ENCODE measurements at places on chromosomes 12 and 14. TPM values are rescaled to one million over a fixed set of nuclear protein-coding genes. Genes with fewer than 3 reads are reported as not detected.

Gene GOLGA3
- 38.2 TPM for total RNA-seq

DNA sequence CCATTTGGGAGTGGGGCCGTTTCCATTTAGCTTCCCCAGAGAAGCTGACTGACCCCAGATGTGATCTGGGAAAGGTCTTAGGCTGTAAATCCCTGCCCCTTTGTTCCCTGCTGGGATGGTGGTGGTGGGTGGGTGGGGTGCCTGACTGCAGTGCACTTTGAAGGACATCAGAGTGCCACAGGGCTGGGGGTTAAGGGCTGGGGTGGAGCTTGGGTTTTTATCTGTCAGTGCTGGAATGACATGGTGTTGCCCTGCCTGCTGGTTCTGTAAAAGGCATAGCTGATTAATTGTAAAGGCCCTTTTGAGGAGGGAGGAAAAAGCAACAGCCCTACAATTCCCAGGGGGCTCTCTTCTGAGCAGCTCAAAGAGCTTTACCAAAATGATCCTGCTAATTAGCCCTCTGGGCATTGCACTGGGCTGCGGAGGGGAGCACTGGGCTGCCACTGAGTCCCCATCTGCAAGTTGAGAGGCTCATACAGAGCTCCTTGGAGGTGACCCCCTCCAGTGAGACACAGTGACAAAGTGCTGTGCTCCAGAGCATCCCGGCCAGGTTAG, 21.1 kb downstream of the PLEKHG3 start:
- H3K4me1 ChIP-seq, result peaks cover 31% of the 10 kb centered on the region
- no peak for DNase-seq
- peak overlapping the region; percentile 43 for H3K4me3 ChIP-seq
- H3K27me3 ChIP-seq, result no peaks in the 10 kb centered on the region

Gene LGR5
- 43.4 TPM for total RNA-seq

- no peak overlapping the region for H3K4me3 ChIP-seq
- no peak overlapping the region for H3K27ac ChIP-seq
- H3K36me3 ChIP-seq, result no peaks in the 10 kb centered on the region
Observed at GRCh38 chr12:83245156-83245555, 558.5 kb downstream of the TMTC2 start.

GRCh38 chr12:43057566-43057965, 468.0 kb upstream of the PRICKLE1 start:
- H3K4me1 ChIP-seq, result no peaks in the 10 kb centered on the region
- no peak overlapping the region for H3K27ac ChIP-seq
- no peak overlapping the region for H3K4me3 ChIP-seq
- no peak for DNase-seq
- no peaks in the 10 kb centered on the region for H3K27me3 ChIP-seq

Measured in endodermal cell (in vitro differentiated cells).